ENCODE measurements at places on chromosomes 6 and 20.
A peak's percentile ranks its signal among the peaks of the same experiment; 100 is the strongest.

- no peak for DNase-seq
Measured at GRCh38 chr6:84515067-84515466, 249.3 kb downstream of the TBX18 start.

DNA sequence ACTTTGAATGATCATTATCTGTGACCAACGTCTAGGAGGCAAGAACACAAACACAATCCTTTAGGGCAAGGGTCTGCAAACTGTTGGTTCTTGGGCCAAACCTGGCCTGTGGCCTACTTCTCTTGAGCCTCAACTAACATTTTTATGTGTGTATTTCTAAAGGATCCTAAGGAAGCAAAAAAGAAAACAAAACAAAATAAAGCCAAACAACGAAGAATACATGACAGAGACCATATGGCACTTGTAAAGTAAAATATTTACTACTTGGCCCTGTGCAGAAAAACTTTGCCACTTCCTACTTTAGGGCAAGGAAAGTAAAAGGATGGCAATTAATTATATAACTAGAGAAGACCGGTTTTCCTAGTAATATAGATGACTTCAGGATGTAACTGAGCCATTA, 1056.2 kb downstream of the EPHA7 start:
- no peak for DNase-seq

- peak; percentile 15 for DNase-seq
Measured at GRCh38 chr6:14542670-14543366, 425.2 kb downstream of the CD83 start.

- DNase-seq, result no peak
Measured at GRCh38 chr6:15421945-15422733, 176.3 kb downstream of the JARID2 start.

DNA sequence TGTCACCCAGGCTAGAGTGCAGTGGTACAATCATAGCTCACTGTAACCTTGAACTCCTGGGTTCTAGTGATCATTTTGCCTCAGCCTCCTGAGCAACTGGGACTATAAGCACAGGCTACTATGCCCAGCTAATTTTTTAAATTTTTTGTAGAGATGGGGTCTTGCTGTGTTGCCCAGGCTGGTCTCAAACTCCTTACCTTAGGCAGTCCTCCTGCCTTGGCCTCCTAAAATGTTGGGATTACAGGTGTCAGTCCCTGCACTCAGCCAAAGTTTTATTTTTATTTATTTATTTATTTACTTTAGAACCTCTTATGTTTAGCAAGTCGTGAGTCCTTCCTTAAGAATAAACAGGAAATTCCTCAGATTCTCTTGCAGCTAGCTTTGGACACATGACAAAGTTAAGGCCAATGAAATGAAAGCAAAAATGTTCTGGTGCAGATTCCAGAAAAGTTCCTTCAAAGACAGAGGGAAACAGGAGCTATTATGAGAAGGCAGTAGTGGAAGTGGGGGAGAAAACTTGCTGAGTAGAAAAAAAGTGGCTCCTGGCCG, 19.1 kb downstream of the PIM1 start:
- no peak for DNase-seq

DNA sequence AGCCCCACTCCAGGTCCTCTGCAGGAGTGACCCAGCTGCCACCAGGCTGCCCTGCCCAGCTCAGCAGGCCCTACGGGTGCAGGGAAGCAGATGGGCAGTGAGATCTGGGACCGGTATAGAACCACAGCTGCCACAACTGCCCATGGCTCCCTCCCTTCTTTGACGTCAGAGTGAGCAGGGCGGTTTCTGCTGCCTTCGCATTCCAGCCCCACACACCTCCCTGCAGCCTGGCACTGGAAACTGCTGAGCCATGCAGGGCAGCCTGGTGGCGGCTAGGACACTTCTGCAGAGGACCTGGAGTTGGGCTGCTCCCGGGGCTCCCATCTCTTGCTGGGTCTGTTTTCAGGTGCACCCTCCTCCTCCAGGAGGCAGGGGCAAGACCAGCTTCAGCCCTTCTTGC, 101.6 kb upstream of the CD93 start:
- no peak for DNase-seq

- DNase-seq, result no peak
Measured at GRCh38 chr6:159056432-159056831, 11.6 kb upstream of the TAGAP start.
